ENCODE measurements at places on chromosomes 11 and 22.

- DNase-seq, result no peak
These were observed 1.4 kb upstream of the C22orf39 start for GRCh38 chr22:19448739-19449421.

DNA sequence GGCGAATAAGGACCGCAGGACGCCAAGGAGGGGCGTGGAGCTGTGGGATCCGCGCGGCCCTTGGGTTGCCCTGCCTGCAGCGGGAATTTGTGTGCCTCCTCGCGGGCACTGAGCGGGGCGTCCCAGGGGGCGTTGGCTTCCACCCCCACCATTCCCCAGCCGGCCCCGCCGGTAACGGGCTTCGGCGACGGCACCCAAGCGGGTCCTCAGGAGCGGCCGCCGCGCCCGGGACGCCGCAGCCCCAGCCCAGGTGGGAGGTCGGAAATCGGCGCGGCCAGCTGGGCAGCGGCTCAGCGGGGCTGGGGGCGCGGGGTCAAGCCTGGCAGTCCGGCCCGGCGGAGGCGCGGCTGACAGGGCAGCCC lies 320 bp downstream of the CLTCL1 start:
- peak; percentile 8 for DNase-seq

- peak; percentile 6 for DNase-seq
These were observed 12.3 kb upstream of the BID start for GRCh38 chr22:17786435-17787161.

DNA sequence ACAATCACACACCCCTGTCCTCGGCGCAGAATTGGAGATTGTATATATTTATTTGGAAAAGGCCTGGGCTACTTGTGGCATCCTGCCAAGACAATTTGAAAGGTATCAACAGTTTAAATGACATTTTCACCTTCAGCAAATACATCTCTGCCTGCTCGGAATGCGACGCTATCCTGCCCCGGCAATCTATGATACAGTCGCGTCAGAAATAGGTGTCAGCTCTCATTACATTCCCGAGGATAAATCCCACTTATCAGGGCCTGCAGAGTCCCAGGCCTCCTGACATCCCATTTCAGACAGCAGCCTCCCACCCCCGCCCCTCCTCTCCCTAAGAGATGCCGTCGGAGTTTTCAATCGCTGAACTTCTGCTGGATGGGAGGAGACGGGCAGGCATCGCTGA lies 114.7 kb downstream of the BRD1 start:
- no peak for DNase-seq

- DNase-seq, result no peak
These were observed 128.1 kb downstream of the CTTN start for GRCh38 chr11:70526116-70527045.

GRCh38 chr11:13836666-13837065 lies 125.9 kb upstream of the SPON1 start:
- DNase-seq, result no peak

- no peak for DNase-seq
These were observed 657 bp downstream of the ELMOD1 start for GRCh38 chr11:107591378-107592230.

DNA sequence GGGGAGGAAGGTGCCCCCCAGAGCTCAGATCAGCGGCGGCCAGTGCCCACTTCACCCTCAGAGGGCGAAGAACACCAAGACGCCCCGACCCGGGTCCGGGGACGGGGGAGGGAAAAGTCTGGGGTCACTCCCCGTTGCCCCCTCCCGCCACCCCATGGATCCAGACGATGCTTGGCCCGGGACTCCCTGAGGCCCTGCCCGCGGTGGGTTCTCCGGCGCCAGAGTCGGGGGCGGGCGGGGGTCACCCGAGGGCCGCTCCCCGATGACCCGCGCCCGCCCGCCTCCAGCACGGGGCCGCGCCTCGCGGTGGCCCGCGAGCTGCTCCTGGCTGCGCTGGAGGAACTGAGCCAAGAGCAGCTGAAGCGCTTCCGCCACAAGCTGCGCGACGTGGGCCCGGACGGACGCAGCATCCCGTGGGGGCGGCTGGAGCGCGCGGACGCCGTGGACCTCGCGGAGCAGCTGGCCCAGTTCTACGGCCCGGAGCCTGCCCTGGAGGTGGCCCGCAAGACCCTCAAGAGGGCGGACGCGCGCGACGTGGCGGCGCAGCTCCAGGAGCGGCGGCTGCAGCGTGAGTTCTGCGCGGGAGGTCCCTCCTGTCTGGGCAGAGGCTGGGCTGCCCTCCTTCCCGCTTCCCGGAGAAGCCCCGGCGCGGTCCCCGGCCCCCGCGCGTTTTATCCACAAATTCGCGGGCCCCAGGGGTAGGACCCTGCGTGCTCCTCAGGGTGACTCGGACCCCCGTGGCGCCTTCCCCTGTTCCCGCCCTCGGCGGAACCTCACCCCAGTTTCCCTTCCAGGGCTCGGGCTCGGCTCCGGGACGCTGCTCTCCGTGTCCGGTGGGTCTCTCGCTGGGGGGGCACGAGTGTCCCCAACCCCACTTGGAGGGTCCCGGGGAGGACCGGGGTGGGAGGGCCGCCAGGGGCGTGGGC lies 1.1 kb downstream of the NLRP6 start:
- no peak for DNase-seq

GRCh38 chr11:124768914-124769313 lies 6.8 kb upstream of the ESAM start:
- DNase-seq, result no peak

- peak; percentile 30 for DNase-seq
These were observed 29.8 kb upstream of the BLID start for GRCh38 chr11:122145715-122146274.

GRCh38 chr11:79925570-79925969 lies 484.7 kb upstream of the TENM4 start:
- DNase-seq, result no peak

GRCh38 chr11:20337526-20338154 lies 25.9 kb upstream of the HTATIP2 start:
- peak; percentile 20 for DNase-seq

- DNase-seq, result no peak
These were observed 240.3 kb downstream of the FAM76B start for GRCh38 chr11:95549301-95549700.

GRCh38 chr11:104803776-104804175 lies 94.5 kb downstream of the CASP12 start:
- no peak for DNase-seq

DNA sequence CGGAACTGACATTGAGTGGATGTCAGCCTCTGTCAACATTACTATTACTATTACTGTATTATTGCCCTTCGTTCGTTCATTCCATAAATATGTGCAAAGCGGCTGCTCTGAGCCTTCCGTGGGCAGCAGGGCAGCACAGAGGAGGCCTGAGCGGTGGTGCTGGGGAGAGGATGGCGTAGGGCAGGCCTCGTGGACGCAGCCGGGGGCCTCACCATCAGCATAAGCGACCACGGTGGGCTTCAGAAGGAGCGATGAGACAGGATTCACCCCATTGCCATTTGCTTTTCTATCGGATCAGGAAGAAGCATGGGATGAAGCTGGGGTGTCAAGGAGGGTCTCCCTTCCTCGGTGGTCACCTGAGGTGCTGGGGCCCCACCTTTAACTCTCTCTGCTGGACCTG lies 22.7 kb downstream of the ANO1 start:
- DNase-seq, result no peak

DNA sequence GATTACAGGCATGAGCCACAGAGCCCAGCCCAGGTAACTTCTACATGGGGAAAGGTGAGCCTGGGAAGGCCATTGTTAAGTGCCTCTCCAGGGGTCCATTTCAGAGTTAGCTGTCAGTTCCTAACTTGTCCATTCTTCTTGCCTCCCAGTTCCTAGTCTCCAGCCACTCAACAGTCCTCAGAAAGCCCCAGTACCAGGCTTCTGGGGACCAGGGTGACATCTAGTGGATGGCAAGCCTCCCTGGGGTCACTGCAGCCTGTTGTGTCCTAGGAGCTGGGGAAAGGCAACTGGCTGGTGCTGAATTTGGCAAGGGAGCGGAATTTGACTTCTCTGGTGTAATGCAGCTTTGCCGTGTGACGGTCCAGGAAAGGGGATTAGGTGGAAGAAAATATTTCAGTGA lies 2.1 kb downstream of the LGALS12 start:
- DNase-seq, result peak; percentile 24

DNA sequence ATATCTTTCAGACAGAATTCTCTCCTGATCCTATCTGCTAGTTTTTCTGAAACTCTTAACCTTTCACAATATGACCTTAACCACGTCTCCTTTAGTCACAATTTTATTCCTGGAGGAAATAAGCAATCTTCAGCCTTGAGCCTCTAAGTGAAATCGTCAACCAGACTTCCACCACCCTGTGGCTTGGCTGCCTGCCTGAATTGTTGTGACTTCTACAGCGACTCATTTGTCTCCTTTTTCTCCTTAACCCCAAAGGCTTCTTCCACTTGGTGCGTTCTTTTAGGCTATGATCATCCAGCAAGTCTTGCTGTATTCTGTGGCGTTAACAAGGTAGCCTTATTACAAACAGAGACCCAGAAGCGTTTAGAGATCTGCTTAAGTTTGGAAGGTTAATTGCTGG lies 535.1 kb upstream of the ARHGAP42 start:
- DNase-seq, result peak; percentile 10

- no peak for DNase-seq
These were observed 145.7 kb upstream of the NECTIN1 start for GRCh38 chr11:119874660-119875238.

- DNase-seq, result peak; percentile 26
These were observed 13.7 kb downstream of the NFRKB start for GRCh38 chr11:129881570-129882170.

GRCh38 chr22:28950617-28951411 lies 67.4 kb downstream of the ZNRF3 start:
- DNase-seq, result no peak

DNA sequence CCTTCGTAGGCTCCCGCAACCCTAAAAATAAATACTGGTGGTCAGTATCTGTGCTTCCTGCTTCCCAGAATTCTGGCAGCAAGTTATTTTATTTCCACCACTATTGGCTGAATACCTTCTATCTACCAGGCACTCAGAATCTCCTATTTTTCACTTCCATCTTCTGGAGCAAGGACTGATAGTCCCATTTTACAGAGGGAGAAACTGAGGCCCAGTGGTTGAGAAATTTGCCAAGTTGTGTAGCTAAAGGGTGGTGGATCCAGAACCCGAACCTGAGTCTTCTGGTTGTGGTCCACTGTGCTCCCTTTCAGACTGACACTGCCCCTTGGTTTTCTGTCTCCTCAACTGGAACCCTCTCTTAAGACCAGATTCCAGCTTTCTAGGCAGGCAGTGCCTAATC lies 31.6 kb downstream of the NECTIN1 start:
- DNase-seq, result no peak

DNA sequence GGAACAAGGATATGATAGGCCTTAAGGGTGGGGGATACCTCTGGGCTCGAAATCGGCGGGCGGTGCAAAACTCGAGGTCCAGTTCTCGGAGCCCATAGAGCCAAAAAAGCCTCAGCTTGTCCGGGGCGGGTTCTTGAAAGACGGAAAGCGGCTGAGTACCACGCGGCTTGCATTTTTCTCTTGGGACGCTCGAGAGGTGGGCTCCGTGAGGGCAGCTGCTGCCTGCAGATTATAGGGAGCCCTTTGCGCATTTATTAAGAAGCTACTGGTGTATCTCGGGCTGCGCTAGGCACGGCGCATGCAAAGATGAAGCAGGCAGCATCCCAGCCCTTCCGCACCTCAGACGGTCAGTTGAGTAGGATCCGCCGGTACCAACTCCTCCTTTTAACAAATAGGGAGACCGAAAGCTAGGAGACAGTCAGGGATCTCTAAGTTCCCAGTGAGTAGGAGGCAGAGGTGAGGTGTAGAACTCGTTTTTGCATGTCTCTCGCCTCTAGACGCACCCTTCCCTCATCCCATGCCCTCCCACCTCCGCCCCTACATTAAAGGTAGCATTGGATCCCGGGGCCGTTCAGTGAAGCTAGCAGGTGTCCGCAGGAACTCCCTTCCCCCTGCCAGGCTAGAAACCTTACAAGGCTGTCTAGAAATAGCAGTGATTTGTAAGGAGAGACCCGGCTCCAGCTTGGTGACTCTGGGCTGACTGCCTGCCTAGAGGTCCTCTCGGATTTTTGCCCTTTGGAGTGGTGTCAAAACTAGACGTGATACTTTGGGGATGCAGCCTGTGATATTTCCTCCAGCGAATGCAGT lies 768 bp downstream of the LDHA start:
- no peak for DNase-seq

- peak; percentile 91 for DNase-seq
These were observed 133.2 kb upstream of the TEAD1 start for GRCh38 chr11:12540913-12541582.

DNA sequence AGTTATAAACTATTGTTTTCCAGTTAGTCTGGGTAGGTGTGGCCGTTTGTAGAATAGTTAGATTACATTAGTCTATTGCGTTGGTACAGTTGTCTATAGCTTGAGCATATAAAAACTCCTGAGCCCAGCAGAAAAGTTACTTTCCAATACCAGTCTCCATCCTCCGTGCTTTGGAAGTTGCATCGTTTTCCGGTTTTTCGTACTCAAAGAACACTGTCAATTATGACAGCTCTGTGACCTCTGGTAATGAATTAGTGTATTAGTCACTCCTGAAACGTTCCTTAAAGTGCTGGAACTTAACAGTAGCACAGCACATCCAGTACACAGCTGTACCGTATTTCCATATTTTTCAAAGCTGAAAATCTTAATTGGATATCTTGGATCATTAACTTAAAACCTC lies 808 bp upstream of the MSANTD2 start:
- DNase-seq, result peak; percentile 38

DNA sequence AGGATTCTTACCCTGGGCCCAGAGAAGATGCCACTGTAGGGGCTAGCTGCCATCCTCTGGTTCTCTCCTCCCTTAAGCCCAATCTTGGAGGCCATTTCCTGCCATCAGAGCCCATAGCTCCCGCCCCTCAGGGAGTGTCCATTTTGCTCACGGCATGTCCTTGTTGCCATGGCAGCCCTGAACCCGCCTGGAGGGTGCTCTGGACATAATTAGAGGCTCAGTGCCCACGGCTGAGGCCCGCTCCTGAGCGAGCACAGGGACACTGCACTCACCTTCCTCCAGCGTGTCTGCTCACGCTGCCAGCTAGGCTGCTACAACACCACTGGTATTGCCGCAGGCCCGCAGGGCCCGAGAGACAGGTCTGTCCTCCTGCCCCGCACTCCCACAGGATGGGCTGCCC lies 11.1 kb upstream of the SUSD2 start:
- DNase-seq, result no peak

DNA sequence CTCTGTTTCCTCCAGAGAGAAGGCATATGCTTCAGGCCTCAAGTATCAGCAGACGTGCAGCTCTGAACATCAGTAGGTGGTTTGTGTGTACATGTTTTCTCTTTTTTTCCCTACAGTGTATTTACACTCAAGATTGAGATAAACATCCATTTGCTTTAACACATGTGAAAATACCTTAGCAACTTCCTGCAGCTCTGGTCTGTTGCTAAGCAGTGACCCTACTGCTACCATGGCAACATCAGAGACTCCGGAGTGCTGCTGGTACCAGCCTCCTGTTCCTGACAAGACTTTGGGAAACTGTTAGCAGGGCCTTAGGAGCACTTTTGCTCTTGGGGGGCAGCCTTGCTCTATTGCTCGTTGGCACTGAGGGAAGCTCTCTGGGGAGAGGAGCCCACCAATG lies 221.2 kb upstream of the PLET1 start:
- DNase-seq, result no peak

Measured in HFFc6 (cell line).